ENCODE measurements at places on chromosomes 2 and 18.
A peak's percentile ranks its signal among the peaks of the same experiment; 100 is the strongest.

DNA sequence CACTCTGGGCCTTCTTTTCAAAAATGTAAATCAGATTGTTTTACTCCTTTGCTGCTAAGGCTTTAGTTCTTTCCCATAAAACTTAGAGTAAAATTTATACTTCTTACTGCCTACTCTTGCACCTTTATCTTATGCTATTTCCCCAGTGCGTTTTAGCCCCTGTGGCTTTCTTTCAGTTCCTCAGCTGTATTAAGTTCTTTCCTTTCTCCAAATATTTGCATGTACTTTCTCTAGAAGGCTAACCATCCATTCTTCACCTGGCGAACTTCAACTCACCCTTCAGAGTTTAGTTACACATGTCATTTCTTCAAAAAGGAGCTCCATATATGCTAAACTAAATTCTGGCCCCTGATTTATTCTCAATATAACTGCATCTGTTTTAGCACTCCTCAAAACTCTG, 160.7 kb downstream of the FSHR start:
- DNase-seq: no peak

DNA sequence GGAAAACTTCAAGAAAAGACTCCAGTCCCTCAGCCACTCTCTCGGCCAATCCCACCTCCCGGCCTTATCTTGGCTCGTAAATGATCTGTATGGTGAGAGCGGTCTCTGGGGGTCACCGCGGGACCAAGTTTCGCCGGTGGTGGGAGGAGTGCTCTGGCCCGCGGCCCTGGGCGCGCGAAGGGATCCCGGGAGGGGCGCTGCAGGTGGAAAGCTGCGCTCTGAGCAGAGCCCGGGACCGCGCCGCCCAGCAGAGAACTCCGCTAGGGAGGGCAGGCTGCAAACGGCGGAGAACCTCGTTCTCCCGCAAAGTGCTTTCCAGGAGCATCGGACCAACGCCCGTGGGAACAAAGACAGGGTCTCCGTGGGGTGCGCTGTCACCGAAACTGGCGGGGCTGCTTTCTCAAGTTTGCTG, 622 bp downstream of the LRP2 start:
- no peak for DNase-seq

DNA sequence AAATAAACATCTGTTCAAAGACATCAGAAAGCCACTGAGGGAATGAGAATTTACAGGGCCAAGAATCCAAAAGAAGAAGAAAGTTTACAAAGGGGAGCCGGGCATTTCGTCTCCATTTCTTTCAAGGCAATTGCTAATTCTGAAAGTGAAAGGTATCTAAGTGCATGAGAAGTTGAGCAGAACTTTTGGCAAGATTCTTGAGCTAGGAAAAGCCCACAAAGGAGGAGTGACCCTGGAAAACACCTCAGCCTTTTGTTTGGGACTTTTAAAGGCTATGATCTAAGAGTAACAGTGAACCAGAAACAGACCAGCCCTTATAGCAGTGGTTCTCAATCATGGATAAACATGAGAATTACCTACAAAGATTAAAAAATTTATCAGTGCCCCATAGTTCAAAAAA, 87.4 kb downstream of the MDH1 start:
- no peak for DNase-seq

GRCh38 chr18:50334546-50335152, 40.2 kb upstream of the SKA1 start:
- DNase-seq: no peak

GRCh38 chr2:215793747-215794595, 219.4 kb downstream of the MREG start:
- DNase-seq: no peak

GRCh38 chr2:22904126-22904684, 480.8 kb upstream of the KLHL29 start:
- DNase-seq: no peak

DNA sequence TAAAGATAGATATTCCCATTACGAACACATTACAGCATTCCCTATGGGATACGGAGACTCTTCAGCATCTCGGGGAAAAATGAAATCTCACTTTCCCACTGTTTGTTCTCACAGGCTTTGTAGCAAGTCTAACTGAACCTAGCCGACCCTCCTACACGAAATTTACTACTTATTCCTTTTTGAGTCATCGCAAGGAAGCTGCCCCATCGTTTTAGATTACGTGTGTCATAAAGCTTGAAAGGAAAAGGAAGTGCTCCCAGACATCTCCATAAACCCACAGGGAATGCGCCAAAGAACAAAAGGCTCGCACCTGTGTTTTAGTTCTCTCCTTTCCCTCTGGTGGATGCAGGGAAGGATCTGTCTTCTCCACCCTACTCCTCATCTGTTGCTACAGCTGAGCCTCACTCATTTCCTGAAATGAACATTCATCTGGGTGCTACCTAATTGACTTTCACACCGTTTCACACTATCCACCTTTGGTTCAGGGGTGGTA, 76.2 kb upstream of the STK39 start:
- no peak for DNase-seq

GRCh38 chr2:207694811-207695281, 16.6 kb upstream of the CCNYL1 start:
- no peak for DNase-seq

GRCh38 chr18:32368170-32368569, 102.5 kb downstream of the GAREM1 start:
- no peak for DNase-seq

DNA sequence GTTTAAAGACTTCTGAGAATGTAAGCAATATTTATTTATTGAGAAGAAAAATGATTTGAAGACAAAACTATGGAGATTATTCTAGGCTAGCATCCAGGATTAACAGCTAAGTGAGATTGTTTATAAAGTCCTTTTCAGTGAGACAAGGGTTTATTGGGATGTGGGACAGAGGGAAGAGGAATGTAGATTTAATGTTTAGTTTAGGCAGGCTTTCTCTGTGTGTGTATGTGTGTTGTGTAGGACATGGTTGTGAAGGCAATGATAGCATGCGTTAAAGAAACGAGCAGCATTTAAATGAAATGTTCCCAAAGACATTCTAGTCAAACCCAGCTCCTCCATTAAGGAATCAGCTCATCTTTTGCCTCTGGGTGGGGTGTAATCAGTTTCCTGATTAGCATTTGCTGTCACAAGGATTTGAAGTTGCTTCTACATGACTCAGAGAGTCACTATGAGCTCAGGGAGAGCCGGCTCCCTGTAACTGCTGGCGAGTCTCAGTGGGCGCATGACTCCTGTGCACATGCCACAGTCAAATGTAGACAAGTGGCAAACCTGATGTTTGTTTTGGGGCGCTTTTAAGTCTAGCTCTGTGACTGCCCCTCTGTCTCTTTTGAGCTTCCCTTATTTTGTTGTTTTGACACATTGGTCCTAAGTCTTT, 442.2 kb upstream of the CELF4 start:
- no peak for DNase-seq

DNA sequence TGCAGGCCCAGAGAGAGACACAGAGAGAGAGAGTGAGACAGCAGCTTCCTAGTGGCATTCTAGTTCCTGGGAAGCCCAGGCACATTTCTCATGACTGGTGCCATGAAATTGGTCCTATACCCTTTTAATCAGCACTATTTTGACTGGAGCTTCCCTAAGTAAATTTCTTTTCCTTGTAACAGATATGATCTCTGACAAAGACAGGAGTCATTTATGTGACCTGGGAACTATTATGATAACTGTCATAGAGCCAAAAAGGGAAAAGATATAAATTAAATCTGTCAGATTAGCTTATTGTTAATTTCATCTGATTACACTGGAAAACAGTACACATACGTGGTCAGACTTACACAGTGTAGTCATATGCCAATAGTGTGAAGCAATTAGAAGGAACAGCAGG, 161.3 kb upstream of the HNRNPA3 start:
- no peak for DNase-seq

- DNase-seq: peak; percentile 7
Observed at GRCh38 chr2:64203858-64204632, 59.8 kb upstream of the PELI1 start.

DNA sequence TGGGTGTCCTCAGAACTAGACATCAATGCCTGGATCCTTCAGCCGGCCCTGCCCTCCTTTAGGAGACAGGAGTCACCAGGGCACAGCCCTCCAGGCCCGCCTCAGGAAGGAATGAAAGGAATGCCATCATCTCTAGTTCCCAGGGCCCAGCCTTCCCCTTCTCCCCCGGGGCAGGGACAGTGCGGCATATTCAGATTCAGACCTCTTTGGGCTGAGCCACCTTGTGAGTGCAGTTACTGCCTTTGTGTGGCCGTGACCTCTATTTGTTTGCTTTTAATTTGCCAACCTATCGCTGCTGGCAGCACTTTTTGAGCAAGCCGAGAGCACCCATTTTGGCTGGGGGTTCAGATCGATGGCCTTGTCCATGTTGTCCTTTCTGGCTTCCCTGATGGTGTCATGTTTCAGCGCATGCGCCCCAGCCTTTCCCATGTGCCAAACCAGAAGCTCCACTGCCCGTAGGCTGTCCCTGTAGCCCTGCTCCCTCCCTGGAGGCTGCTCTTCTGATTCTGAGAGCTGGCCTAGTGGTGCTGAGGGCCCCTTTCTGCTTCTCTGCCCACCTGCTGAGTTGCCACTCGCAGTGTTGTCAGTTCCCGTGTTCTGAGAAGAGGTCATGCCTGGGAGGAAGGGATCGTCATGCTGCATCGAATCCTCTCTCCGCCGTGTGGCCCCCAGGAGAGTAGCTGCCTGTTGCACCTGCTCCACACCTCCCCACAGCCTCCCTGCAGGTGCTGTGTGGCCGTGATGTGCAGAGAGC, 10.9 kb downstream of the ANKRD23 start:
- DNase-seq: no peak

- no peak for DNase-seq
Observed at GRCh38 chr2:124308319-124309062, 283.4 kb downstream of the CNTNAP5 start.

DNA sequence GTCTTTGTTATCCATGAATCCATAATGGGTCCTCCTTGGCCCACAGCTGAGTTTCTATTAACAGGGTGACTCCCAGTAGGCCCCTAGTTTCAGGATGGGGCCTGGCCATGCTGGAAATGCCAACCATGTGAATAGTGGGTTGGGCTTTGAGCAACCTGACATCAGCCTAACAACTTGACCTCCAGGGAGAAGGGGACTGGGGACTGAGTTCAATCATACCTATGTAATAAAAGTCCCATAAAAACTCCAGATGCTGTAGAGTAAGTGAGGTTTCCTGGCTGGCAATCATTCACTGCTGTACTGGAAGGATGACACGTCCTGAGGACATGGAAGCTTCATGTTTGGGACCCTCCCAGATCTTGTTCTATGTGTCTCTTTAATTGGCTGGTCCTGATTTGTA, 7.9 kb downstream of the REV1 start:
- no peak for DNase-seq

GRCh38 chr18:11877497-11878135, 26.4 kb downstream of the CHMP1B start:
- no peak for DNase-seq

DNA sequence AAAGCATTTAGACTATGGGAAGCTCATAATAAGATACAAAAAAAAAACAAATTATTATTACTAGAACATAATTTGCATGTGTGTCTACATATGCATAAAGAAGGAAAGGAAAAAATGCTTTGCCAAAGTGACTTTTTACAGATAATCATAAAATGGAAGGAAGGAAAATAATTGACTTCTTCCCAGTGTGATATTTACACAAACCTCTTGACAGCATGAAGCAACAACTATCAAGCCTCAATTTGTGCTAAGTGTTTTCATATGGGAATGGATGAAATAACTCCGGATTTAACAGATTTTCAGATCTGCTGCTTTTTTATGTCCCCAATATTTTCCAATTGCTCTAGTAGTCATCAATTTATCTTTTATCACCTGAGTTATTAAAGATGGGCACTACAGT, 275.9 kb upstream of the REG3G start:
- no peak for DNase-seq
